NCI-H2029 (cell line): ENCODE measurements at places on chromosomes 3 and 15.

DNA sequence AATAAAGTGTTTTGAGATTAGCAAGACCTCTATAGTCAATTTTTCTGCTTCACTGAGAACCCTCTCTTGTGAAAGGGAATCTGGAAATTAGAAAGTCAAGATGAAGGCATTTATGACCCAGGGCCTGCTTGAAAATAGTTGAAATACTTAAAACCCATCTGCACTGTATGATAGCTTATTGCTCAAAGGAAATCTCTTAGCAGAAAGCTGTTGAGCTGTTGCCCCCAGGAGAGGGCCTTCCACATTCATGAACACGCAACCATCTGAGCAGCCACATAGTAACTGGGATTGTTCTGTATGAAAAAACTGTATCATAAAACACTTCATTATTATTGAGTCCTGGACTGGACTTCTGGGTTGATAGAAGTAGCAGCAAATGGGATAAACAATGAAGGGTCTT, 106.4 kb upstream of the PTX3 start:
- no peak for DNase-seq

- DNase-seq: no peak
Measured at GRCh38 chr3:74546426-74546825, 68.0 kb downstream of the CNTN3 start.

DNA sequence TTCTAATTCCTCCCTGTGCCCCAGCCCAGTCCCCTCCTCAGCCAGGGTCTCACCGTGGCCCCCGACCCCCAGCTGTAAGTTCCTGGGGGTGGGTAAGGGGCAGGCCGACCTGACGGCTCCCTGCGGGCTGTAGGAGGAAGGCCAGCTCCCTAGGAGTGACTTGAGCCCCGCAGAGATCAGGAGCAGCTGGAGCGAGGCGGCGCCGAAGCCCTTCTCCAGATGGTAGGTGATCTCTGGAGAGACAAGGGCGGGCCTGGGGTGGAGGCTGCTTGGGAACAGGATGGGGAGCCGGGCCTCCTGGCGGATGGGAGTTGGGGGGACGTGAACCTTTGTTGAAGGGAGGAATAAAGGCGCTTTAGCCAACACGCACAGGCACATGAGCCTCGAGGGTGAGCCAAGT, 4.2 kb downstream of the SLC28A1 start:
- DNase-seq: no peak

GRCh38 chr15:97085731-97086130, 755.2 kb downstream of the NR2F2 start:
- no peak for DNase-seq

GRCh38 chr3:106068795-106069194, 200.0 kb upstream of the CBLB start:
- DNase-seq: no peak

DNA sequence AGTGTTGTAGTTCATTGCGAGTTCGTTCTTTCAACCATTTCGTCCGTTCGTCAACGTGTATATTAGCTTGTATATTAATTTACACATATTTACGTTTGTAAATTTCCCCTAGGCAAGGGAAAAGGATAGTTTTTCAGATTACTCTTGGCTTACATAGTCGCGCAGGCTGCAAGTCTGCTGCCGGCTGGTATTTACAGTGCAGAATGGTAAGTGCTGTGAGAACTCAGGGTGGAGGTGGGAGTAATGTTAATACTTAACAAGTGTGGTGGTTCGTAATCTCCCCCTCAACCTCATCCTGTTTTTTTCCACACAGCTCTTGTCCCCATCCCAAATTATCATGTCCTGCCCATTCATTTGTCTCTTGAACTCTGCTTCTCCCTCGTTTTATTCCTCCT, 766 bp downstream of the FAM98B start:
- DNase-seq: no peak

- DNase-seq: peak; percentile 54
Measured at GRCh38 chr3:171239757-171240503, 213.4 kb upstream of the SLC2A2 start.

DNA sequence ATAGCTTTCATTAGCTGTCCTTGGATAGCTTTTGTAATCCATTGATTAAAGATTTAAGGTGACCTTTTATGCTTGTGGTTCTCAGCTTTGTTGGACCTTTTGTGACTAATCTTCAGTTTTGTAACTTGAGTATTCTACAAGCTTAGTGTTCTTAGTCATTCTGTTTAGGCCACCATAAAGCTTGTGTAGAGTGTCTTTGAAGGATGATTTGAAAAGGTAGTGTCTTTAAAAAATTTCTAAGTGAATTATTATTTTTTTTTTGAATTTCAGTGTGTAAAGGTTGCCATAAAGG, 7.5 kb downstream of the MORF4L1 start:
- no peak for DNase-seq

GRCh38 chr3:112815981-112816380, 30.7 kb downstream of the CD200R1L start:
- DNase-seq: no peak

GRCh38 chr3:194685065-194685717, 492 bp upstream of the FAM43A start:
- no peak for DNase-seq

- no peak for DNase-seq
Measured at GRCh38 chr3:46959161-46959511, 17.4 kb downstream of the CCDC12 start.

- DNase-seq: no peak
Measured at GRCh38 chr3:106643684-106644161, 733.5 kb upstream of the CCDC54 start.

DNA sequence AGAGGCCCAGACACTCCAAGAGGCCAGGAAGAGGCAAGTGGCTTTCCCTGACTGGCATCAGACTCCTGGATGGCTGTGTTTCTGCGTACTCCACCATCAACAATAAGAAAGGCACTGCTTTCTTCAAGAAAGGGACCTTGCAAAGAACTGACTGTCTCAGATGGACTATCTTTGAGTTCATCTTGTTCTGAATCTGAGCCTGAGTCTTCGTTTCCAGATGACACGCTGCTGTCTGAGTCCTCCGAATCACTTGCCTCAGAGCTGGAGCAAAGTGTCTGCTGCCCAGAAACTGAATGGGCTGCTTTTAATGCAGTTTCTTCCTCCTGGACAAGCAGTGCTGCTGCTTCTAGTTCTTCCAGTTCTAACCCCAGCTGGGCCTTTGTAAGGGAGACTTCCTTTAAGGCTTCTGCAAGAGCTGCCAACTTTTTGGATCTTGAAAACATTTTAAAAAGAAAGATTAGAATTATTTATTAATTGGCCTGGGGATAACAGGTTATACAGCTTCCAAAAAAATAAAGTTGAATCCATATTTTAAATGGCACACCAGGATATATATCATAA, 97.8 kb downstream of the SHQ1 start:
- no peak for DNase-seq

- DNase-seq: no peak
Measured at GRCh38 chr3:118973050-118973449, 61.6 kb downstream of the IGSF11 start.

GRCh38 chr3:125693887-125694286, 98.6 kb upstream of the OSBPL11 start:
- DNase-seq: no peak

- DNase-seq: no peak
Measured at GRCh38 chr3:141804778-141805639, 41.8 kb downstream of the GRK7 start.
